ENCODE measurements at places on chromosomes 2 and 18.

- peak; percentile 25 for DNase-seq
These were observed 16.4 kb downstream of the KLF11 start for GRCh38 chr2:10059552-10060335.

- DNase-seq: no peak
These were observed 178.0 kb downstream of the ICOS start for GRCh38 chr2:204114295-204115136.

- DNase-seq: no peak
These were observed 486.0 kb downstream of the ERBB4 start for GRCh38 chr2:212052412-212053159.

GRCh38 chr2:146527166-146527565 lies 1317.7 kb upstream of the ACVR2A start:
- no peak for DNase-seq

DNA sequence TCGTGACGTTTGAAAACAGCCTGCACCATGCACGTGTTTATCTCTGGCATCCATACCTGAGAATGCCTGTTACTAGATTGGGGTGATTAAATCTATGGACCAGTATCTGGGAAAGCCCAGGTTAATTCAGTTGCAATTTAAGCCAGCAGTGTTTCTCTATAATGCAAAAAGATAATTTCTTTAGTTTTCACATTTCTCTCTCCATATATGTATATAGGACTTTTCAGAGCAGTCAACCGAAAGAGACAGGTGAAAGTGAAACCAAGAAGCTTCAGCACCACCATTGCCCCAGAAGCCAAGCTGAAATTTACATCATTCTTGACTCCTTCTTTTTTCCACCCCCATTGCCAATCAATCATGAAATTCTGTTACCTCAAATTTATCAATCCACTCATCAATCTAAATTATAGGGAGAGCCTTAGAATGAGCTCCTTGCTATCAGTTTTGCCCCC lies 2.7 kb upstream of the LRP2 start:
- DNase-seq: peak; percentile 72

GRCh38 chr2:20501974-20502373 lies 55.1 kb downstream of the RHOB start:
- DNase-seq: no peak

- no peak for DNase-seq
These were observed 96.0 kb upstream of the CRACDL start for GRCh38 chr2:99032001-99032400.

DNA sequence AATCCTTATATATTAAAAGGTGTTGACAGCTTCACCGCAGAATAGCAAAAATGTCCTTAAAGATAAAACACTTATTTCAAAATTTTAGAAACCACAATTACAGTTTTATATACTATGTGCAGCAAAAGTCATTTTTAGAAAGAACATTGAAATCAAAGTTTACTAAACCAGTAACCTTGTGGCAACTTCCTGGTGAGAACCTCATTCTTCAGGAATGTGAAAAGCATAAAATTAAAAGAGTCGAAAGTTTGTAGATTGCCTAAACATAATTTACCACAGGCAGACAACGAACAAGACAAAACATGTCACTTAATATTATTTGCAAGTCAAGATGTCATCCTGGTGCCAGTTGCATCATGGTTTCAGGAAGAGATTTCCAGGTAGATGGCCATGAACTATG lies 108.3 kb upstream of the NRP2 start:
- DNase-seq: no peak

GRCh38 chr18:23573626-23574431 lies 12.5 kb downstream of the NPC1 start:
- DNase-seq: no peak

GRCh38 chr18:63233334-63233733 lies 86.2 kb downstream of the BCL2 start:
- no peak for DNase-seq

GRCh38 chr2:239610457-239611221 lies 209.8 kb upstream of the HDAC4 start:
- DNase-seq: no peak

DNA sequence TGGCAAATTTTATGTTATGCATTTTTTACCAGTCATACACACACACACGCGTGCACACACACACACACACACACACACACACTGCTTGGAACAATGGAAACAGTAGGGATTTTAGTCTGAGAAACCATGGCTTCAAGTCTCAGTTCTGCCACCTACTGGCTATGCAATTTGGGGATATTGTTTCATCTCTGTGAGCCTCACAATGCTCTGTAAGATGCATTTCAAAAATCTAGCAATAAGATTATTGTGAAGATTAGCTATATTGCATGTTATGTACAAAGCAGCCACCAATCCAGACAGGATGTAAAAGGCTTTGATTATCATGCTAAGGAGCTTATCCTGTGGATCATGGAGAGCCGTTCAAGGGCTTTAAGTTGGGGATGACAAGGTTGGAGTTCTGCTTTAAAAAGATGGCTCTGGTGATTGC lies 401.4 kb downstream of the NBAS start:
- peak; percentile 73 for DNase-seq

- no peak for DNase-seq
These were observed 63.6 kb downstream of the CELF4 start for GRCh38 chr18:37502036-37502435.

DNA sequence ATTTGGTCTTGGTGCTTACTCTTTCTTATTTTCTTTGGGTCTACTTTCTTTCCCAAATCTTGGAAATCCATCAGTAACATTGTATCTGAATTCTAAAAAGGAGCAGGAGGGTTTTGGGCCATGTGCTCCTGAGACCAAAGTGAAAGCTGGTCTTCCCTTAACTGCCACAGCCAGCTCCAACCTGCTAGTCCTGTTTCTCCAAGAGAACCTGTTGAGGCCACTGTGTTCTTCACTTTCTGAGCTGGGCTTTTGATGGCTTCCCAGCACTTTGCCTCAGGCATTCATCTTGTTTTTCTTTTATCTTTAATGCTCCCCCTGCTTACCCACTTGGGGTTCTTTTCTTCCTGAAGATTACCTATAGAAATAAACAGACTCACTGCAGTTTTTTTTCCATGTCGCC lies 53.3 kb downstream of the ARHGAP28 start:
- DNase-seq: peak; percentile 73

- DNase-seq: no peak
These were observed 28.2 kb downstream of the MYCN start for GRCh38 chr2:15968280-15969178.

- DNase-seq: no peak
These were observed 679 bp upstream of the WDR75 start for GRCh38 chr2:189440644-189440946.

DNA sequence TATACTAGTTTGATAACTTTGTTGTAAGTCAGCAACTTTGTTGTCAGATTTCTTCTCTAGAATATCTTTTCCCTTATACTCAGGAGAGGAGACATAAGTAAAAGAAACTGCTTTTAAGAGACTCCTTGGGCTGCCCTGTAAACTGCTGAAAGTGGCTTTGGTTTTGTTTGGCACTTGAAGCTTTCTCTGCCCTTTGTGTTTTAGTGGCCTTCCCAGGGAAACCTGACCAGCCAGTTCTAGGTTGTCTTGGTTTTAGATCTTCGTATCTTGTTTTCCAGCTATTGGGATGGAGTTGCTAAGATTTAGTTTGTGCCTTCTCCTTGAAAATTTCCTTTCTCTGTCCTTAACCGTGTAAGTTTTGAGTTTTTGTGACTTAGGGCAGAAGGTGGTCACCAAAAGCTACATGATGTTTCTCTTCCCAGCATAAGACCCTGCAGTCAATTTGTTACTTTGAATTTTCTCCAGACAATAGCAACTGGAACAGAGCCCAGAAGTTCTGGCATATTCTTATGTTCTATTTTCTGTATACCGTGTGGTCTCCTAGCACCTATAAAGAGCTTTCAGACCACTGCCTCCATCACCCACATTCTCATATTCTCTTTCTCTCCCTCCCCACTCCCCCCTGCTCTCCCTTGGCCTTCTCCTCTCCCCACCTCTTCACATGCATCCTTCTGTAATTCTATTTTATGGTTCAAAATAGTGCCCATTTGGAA lies 81.1 kb downstream of the BOLA3 start:
- DNase-seq: no peak

GRCh38 chr2:198703281-198703680 lies 754.5 kb downstream of the SATB2 start:
- DNase-seq: no peak

DNA sequence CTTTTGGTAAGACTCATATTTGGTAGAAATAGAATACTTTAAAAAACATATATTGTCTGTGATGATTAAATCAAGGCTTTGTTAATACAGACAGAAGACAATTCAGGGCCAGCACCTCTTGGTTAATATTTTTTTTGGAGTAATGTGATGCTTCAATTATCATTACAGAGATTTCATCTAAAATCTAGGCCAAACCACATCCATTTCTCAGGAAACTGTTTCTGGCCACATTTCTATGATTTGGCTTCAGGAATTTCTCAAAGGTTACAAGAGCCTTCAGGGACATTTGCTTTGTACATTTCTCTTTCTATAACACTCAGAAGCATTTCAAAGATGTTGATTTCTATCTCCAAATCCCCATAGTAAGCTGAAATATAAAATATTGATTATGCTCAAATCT lies 614.9 kb downstream of the LRP1B start:
- DNase-seq: no peak

DNA sequence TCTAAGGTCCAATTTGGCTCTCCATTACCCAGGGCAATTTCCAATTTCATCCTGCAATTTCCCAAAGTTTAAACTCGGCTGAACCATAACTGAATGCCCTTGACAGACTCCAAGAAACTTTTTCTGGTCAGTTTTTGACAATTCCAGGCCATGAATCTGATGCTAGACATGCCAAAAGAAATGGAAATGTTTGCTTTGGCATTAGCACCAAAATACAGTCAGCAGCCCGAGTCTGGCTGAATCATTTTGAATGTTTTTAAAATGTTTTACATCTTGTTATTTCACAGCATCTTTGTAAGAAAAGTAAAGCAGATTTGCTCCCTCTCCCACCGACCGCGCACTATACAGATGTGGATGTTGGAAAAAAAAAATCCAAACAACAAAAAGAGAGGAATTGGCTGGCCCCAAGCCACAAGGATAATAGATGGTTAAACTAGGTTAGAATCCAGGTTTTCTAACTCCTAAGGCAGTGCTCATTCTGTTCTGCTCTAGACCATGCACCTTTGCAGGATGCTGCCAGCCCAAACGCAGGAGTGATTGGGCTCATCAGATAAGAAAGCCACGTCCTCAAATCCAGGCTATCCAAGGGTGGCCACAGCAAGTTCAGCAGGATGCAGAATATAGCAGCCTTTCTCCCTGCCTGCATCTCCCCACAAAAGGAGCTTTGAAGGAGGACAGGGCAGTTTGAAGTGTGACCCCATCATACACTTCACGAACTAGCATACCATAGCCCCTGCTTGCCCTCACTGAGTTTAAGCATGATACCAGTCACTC lies 167.5 kb downstream of the ALK start:
- DNase-seq: no peak

DNA sequence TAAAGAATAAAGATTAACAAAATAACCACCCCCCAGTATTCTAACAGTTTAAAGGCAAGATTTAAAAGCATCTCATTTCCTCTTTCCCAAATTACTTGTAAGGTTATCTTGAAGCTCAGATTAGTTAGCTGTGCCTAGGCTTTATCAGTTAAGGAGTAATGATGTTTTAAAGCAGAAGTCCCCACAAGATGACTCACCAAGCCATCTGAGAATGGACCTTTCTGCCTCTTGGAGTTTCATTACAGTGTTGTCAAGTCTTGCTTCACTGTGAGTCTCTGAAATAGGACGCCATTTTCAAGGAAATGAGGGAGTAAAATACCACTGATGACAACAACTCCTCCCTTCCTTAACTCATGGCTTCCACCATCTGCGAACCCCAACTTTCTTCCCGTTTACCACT lies 35.9 kb downstream of the ZNF385B start:
- DNase-seq: no peak

- no peak for DNase-seq
These were observed 1276.7 kb upstream of the DDX18 start for GRCh38 chr2:116537811-116538210.

GRCh38 chr2:58235984-58236383 lies 5.1 kb downstream of the FANCL start:
- peak; percentile 4 for DNase-seq

Measured in DMS53 (cell line).